Stimulated activated CD4-positive, alpha-beta T cell treated with anti-CD3 and anti-CD28 coated beads, Interleukin-15, amount 100 ng/mL, for 48 hours (primary cell): ENCODE measurements at places on chromosomes 4 and X.

DNA sequence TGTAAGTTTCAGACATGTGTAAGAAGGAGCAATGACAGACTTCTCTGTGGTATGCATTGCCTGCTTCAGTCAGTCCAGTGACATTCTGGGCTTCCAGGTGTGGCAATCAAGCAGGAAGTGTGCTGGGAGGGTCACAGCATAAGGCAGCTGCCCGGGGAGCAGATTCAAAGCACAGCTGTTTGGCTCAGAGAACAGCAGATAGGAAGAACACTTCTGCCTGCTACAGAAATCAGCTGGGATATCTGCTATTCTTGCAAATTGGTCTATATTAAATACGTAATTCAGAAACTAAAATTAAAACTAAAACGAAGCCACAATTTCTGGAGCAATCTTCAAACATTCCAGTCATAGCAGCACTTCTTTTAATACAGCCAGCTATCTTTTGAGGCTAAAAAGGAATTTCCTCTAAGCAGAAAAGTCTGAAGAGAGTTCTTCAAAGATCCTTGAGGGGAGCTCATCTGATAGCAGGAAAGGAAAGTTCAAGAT is 47.5 kb upstream of the GALNT7 start:
- DNase-seq: no peak

DNA sequence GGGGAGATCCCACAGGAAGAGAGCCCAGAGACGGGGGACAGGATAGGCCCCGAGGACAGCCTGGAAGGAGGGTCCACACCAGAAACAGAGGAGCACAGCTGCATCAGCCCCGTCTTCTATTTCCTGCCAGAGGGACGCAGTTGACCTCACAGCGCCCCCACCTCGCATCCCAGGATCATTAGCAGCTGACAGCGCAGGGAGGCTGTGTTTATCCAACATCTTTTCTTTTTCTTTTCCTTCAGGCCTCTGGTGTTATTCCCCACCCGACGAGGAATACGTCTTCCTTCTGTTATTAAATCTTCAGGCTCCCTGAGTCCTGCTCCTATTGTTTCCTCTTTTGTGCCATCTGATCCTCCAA is 75.4 kb downstream of the DCHS2 start:
- no peak for DNase-seq

GRCh38 chr4:122758033-122758432 is 25.5 kb downstream of the BBS12 start:
- no peak for DNase-seq

DNA sequence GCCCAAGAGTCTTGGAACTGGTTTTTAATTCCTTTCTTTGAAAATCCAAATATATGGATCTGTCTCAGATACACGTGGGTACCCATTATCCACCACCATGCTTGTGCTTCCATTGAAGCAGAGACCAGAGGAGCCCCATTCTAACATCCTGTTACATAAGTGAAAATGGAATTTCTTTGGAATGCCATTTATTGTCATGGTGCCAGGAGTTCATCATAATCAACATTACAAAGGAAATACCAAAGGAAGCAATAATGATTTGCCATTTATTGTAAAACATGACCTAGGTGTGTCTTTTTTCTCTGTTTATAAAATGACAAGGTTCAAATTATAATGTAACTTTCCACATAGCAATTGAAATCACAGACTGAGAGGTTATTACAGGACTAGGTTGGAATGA is 61.7 kb downstream of the PALLD start:
- no peak for DNase-seq

GRCh38 chr4:31660916-31661315 is 940.7 kb downstream of the PCDH7 start:
- no peak for DNase-seq

DNA sequence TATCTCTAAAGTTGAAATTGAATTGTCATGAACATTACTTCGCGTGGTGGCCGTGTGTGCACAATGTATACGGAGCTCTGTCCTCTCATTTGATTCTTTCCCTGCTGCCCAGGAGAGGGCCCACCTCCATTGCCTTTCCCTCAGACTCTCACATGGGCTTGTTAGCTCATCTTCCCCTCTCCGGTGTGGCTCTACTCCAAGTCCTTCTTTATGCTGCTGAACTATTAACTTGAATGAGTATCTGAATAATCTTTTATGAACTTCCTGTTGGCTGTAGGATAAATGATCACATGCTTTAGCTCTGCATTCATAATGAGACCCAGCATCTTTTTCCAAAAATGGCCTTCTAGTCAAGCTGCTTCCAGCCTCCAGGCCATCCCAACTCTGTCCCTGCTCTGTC is 68.8 kb upstream of the CLNK start:
- no peak for DNase-seq
